ENCODE measurements at places on chromosomes 5 and 9. TPM values are rescaled to one million over a fixed set of nuclear protein-coding genes. Genes with fewer than 3 reads are reported as not detected.

The CERCAM gene
- 51.3 TPM for total RNA-seq

The BARX1 gene
- total RNA-seq, result not detected

The EXOSC3 gene
- 21.0 TPM for total RNA-seq

The SLC34A1 gene
- total RNA-seq, result not detected

The KLF9 gene
- 50.3 TPM for total RNA-seq

The ROR2 gene
- total RNA-seq, result 0.36 TPM

The INSYN2B gene
- total RNA-seq, result not detected

The SAXO1 gene
- total RNA-seq, result not detected

The GABRP gene
- total RNA-seq, result not detected

The ZNF462 gene
- total RNA-seq, result 24.3 TPM

The LHX6 gene
- not detected for total RNA-seq

The GFI1B gene
- not detected for total RNA-seq

The FGFR4 gene
- total RNA-seq, result 1.0 TPM

The GZMA gene
- total RNA-seq, result not detected

The ZNF658 gene
- total RNA-seq, result 5.1 TPM

The PROB1 gene
- 0.46 TPM for total RNA-seq

The FYB1 gene
- 2.7 TPM for total RNA-seq

The C9orf50 gene
- total RNA-seq, result not detected
